ENCODE measurements at places on chromosomes 2 and 18.

DNA sequence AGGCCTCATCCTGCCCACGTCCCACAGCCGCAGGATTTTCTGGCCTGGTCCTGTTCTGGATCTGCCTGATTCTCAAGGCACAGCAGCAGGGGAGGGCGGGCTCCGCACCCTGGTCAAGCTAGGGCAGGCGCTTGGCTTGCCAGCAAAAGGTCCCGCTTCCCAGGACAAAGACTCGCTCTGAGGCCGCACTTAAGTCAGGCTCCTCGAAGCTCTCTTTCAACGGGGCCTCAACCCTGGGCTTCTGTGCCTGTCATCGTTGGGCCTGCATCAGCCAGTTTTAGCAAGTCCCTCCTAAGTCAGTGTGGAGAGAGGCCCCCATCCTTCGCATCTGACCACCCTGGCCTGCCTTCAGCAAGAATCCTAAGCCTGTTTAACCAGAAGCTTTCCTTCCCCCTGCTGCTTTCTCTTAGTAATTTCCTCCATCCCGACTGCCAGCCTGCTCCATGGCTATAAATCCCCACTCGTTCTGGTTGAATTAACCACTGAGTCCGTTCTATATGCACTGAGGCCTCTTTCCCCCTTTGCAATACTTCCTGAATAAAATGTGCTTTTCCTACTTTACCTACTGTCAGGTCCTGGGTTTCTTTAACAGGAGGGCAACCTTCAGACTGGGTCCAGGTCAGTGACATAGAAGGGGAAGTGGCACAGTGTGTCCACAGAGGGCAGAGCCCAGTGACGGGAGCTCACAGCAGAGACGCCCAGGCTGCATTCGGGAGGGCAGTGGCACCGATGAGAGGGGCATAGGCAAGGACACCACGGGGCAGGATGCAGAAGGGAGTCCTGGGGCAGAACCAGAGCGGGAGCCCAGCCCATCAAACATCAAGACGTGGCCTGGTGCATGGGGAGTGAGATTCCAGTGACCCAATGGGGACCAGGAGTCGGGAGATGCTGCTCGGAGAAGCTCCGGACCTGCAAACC is 62.7 kb downstream of the SP110 start:
- H3K4me3 ChIP-seq: no peak overlapping the region
- no peaks in the 10 kb centered on the region for H3K36me3 ChIP-seq
- peaks cover 5% of the 10 kb centered on the region for H3K4me1 ChIP-seq

DNA sequence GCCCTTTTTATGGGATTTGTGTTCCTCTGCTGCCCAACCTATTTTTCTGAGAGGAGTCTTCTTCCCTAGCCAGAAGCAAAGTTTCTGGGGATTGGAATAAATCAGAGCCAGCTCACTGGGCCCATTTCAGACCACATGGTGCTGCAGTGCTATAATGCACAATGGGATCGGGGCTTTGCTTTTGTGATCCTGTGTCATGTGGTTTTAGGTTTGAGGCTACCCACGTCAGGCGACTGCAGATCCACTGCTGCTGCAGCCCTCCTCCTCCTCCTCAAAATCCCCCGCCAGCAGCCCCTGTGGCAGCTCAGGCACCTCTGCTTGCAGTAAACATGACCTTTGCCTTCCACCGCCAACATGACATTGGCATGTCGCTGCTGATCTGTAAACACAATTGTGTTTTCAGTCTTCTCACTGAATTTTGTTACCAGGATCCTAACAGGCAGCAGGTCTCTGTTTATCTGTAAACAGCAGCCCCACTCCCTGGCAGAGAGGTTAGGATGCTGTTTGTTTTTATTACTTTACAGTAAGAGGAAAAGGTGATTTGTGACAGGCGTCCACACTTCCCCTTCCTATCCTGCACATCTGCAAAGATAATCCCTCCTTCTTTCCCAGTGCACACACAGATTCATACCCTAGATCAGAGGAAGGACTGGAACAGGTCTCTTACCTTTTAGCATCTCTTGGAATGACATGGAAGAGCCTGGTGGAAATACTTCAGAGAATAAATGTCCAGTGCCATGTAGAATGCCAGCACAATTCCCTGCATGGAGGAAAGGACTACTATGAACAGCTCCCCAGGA is 130.8 kb downstream of the FOXI3 start:
- no peaks in the 10 kb centered on the region for H3K36me3 ChIP-seq
- H3K27ac ChIP-seq: no peak overlapping the region

DNA sequence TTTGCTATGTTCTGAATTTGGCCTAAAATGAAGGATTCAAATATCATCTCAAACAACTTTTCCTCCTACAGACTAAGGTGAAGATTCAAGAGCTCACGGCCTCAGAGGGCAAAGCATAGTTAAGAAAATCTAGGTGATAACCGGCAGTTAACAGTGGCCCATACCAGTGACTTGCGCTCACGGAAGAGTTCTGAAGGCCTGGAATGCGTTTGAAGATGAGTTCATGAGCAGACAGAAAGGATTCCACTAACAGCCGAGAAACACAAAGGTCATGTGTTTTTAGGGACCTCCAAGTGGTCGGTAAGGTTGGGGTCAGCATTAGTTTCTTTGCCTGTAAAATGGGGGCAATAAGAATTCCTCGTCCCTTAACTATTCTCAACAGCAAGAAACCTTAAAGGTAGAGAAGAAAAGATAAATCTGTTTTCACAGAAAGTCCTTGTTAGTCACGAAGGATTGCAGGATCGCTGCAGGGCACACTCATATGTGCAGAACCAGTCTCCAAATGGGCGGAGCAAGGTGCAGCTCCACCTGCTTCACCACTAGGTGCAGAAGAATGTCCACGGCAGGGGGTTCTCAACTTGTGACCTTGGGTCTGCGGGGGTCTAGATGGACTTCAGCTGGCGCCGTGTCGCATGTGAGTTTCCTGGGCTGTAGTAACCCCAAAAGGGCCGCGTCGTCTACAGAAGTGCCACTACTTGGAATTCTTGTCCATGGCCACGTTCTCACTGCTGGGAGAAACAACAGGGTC is 708 bp upstream of the RPIA start:
- peaks cover 18% of the 10 kb centered on the region for H3K4me1 ChIP-seq
- no peaks in the 10 kb centered on the region for H3K27me3 ChIP-seq
- H3K27ac ChIP-seq: peak overlapping the region; percentile 85
- DNase-seq: no peak

- H3K27me3 ChIP-seq: no peaks in the 10 kb centered on the region
- H3K27ac ChIP-seq: peak overlapping the region; percentile 83
- peak overlapping the region; percentile 14 for H3K4me3 ChIP-seq
- DNase-seq: no peak
Measured at GRCh38 chr18:23330423-23330822, 122.7 kb upstream of the RIOK3 start.

DNA sequence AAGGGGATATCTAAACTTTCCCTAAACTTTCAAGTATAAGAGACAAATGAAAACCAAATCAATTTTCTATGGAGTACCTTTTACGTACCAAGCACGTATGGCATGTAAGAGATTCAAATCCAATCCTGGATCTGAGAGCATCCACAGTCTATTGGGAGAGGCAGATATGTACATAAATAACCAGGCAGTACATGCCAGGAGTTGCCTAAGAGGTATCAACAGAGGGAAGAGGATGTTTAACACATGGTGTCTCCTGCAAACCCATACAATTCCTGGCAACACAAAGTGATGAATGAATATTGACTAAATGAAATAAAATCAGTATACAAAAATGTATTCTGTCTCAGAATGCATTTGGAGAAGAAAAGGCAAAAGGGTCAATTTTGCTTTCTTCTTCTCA is 116.6 kb downstream of the PIGN start:
- H3K27ac ChIP-seq: no peak overlapping the region
- H3K4me3 ChIP-seq: no peak overlapping the region
- no peaks in the 10 kb centered on the region for H3K27me3 ChIP-seq
- no peaks in the 10 kb centered on the region for H3K36me3 ChIP-seq
- H3K4me1 ChIP-seq: no peaks in the 10 kb centered on the region

DNA sequence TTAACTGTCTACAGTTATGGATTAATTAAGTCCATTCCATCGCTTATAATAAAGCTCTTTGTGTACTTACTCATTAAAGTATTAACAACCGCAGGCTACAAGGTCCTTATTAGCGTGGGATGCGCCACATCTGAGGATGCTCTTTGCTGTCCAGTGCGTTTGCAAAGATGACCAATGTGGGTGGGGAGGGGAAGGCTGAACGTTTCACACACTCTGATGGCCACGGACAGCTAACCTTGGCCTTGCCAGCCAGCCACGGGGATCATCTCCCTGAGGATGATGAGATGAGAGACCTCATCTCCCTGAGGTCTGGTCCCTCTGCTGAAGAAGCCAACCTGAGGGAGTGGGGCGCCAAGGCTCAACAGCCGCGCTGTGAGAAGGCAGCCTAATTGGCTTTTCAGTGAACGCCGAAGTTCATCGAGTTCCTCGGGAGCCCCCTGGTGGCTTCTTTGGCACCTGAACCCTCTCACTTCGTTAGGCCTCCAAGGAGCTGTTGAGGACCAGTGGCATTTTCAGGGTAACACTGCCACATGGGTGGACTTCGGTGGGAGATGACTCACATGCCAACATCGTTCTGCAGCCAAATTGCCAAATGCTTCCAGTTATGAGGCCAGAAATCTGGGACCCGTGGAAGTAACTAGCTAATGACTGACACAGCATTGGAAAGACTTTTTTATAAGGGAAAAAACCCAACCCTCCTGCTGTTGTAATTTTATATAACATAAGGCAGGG is 69.3 kb upstream of the SEC11C start:
- no peaks in the 10 kb centered on the region for H3K27me3 ChIP-seq
- no peak overlapping the region for H3K4me3 ChIP-seq
- no peak overlapping the region for H3K27ac ChIP-seq
- no peaks in the 10 kb centered on the region for H3K4me1 ChIP-seq
- DNase-seq: no peak
- no peaks in the 10 kb centered on the region for H3K36me3 ChIP-seq

- no peaks in the 10 kb centered on the region for H3K36me3 ChIP-seq
- H3K4me1 ChIP-seq: no peaks in the 10 kb centered on the region
- H3K27ac ChIP-seq: no peak overlapping the region
- DNase-seq: no peak
Measured at GRCh38 chr2:185246717-185247116, 491.9 kb upstream of the FSIP2 start.

DNA sequence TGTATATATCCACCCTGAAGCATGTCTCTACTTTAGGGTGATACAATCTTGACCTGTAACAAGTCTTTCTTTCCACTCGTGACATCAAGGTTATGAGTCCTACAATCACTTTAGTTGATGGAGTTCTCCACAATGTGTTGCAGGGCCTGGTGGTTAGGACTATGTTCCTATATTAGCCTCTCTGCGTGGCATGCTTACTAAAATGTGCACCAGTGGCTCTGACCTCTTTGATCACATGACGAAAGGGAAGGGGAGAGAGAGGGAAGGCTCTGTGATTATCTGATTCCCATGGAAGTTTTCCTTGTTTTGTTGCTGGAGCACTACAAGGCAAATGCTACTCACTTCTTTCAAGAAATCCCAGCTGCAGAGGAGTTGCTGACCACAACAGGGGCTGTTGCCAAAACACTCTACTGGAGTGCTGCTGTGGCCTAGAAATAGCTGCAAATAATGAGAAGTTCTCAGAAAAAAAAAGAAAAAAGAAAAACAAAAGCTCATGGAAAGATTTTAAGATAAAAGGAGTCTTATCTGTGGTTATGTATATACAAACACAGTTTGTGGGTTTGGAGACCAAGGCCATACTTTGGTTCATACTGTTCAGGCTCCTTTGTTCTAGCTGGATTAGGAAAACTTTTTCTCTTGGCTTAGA is 272.8 kb upstream of the MMADHC start:
- no peaks in the 10 kb centered on the region for H3K27me3 ChIP-seq
- no peak for DNase-seq
- no peaks in the 10 kb centered on the region for H3K36me3 ChIP-seq
- H3K4me1 ChIP-seq: no peaks in the 10 kb centered on the region
- H3K4me3 ChIP-seq: no peak overlapping the region
- peak overlapping the region; percentile 64 for H3K27ac ChIP-seq

- DNase-seq: no peak
- H3K27ac ChIP-seq: peak overlapping the region; percentile 19
- no peaks in the 10 kb centered on the region for H3K36me3 ChIP-seq
- no peaks in the 10 kb centered on the region for H3K27me3 ChIP-seq
- H3K4me3 ChIP-seq: no peak overlapping the region
Measured at GRCh38 chr18:23675236-23675635, 12.5 kb upstream of the ANKRD29 start.

DNA sequence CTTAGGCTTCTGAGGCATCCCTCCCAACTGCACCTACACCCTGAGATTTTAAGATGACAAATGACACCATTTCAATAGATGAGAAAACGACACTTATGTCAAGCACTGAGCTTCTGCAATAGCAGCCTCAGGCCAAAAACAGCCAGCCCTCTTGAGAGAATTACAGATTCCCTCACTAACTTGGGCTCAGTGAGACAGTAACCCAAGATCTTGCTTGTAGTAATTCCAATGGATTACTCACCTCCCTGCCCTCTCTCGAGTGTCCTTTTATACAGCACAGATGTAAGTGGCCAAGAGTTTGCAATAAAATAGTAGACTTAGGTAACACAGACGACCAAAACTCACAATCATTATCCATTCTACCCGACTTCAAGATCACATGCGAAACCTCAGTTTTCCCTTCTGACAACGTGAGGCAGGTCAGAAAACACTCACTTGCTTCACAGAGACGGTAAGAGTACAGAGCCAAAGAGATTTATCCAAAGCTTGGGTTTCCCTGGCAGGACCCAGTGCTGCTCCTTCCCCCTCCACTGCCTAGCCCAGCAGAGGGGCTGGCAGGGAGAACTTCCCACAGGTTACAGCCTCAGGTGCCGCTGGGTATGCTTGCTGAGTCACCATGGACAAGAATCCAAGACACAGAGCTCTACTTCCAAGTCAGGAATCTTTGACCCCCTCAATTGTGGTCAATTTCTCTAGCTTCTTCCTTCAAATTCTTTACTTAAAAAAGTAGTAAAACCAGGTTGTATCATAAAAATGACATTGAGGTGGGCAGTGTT is 181.4 kb downstream of the MYO5B start:
- no peaks in the 10 kb centered on the region for H3K27me3 ChIP-seq
- no peak overlapping the region for H3K4me3 ChIP-seq
- no peak for DNase-seq
- no peaks in the 10 kb centered on the region for H3K4me1 ChIP-seq
- H3K27ac ChIP-seq: no peak overlapping the region
- no peaks in the 10 kb centered on the region for H3K36me3 ChIP-seq

DNA sequence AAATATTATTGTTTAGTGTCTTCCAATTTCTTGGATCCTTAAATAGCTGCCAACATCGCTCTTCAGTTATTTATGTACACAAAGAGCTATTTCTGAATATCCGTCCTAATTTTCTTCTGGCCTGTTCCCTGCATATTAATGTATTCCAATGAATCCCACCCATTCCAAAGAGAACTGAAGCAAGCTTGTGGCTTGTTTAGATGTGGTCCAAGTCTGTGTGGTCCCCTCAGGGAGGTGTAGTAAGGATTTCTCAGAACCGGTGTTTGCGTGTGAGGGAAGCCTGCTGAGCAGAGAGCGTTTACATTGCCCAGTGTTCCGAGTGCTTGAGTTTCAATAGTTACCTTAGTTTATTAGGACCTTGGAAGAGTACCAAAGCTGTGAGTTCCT is 25.1 kb upstream of the IL1R1 start:
- H3K27me3 ChIP-seq: no peaks in the 10 kb centered on the region
- DNase-seq: no peak
- H3K27ac ChIP-seq: no peak overlapping the region
- no peak overlapping the region for H3K4me3 ChIP-seq
- H3K4me1 ChIP-seq: no peaks in the 10 kb centered on the region

- no peak overlapping the region for H3K27ac ChIP-seq
- no peaks in the 10 kb centered on the region for H3K4me1 ChIP-seq
- H3K36me3 ChIP-seq: no peaks in the 10 kb centered on the region
- no peak overlapping the region for H3K4me3 ChIP-seq
- H3K27me3 ChIP-seq: no peaks in the 10 kb centered on the region
- no peak for DNase-seq
Measured at GRCh38 chr2:19635951-19636510, 265.8 kb downstream of the TTC32 start.

All from esophagus squamous epithelium (tissue), 5 donors.